ENCODE measurements at places on chromosomes 5 and 9.

DNA sequence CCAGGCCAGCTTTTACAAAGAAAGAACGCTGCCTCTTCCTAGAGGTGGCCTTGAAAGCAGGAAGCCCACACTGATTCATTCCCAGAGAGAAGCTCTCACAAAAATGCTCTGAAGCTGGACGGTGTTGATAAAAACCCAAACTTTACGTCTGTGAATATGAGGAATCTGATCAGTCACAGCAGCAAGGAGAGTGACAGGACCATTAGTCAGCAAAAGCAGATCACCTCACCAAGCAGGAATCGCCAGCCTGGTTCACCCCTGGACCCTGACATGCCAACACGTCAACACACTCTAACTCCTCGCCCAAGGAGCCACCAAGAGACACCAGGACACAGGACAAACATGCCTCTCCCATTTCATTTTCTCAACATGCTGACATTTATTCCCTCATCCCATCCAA is 70.6 kb upstream of the ZNF622 start:
- no peak for DNase-seq

GRCh38 chr9:69458176-69458575 is 133.2 kb downstream of the ENTREP1 start:
- DNase-seq, result no peak

- no peak for DNase-seq
Observed at GRCh38 chr5:116340799-116341198, 233.8 kb downstream of the SEMA6A start.

DNA sequence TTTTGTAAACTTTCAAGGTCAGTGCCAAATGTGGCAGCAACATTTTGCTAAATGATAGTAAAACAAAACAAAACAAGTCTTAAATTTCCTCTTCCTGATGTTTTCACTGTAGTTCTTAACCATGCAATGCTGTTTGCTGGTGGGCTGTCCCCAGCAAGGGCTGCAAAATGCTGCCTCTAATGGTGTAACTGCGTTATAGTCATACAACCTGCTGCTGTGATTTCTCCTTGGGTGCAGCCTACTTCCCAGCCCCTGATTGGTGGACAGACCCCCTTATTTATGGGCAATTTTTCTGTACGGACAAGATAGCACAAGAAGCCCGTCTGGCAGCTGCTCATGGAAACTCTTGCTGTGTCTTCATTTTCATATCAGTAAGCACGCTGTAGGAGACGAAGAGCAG is 26.6 kb upstream of the PIP5K1B start:
- DNase-seq, result no peak

DNA sequence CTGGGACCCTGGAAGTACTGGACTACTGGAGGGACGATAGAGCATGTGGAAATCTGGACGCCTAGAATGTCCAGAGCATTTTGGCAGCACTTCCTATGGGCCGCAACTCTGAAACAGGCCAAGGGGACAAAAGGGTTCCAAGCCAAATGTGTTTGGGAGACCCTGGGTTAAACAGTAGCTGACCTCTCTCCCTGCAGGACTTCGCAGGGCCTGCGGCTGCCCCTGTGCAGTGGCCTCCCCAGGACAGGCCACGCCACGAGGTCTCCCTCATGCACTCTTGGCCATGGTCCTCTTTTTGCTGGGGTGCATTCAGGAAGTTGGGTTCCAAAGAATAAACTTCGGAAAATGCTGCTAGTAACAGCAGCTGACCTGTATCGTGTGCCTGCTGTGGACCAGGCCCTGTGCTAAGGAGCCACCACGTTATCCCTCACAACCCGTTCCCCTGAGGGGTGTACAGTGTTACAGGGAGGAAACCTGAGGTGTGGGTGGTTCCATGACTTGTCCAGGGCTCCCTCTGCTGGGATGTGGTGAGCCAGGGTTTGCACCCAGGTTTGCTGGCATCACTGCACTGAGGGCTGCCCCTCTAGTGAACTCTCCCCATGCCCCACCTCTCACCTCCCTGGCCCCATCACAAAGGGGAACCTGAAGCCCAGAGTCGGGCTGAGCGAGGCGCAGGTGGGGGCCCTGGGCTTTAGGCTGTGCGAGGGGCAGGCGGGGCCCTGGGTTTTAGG is 79.4 kb downstream of the AMBP start:
- DNase-seq, result no peak

- DNase-seq, result no peak
Observed at GRCh38 chr9:120711354-120711753, 2.9 kb downstream of the MEGF9 start.

DNA sequence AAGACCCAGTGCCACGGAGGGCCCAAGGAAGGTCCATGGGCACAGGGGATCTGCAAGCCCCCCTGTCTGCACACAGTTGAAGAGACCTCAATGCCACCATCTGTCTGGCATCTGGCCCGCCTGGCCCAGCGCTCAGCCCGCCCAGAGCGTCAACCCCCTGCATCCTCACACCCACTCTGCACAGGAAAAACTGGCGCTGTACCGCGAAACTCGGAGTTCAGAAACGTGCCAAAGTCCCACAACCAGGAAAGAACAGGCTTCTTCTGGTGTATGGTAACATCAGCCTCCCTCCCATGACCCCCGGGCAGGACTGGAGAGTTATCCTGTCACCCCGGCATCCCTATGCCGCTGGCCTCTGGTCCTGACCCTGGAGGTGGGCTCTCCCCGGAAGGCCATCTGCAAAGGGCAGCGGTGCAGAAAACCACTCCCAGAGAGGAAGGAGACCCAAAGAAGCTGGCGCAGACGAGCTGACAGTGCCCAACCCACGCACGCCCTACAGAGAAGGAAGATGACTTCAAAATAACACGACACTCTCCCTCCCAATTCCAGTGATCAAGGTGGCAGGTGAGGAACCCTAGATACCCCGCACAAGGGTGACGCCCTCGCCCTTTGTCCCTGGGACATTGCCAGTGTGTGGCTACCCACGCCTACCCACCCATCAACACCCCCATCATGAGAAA is 18.9 kb downstream of the VAV2 start:
- DNase-seq, result no peak

DNA sequence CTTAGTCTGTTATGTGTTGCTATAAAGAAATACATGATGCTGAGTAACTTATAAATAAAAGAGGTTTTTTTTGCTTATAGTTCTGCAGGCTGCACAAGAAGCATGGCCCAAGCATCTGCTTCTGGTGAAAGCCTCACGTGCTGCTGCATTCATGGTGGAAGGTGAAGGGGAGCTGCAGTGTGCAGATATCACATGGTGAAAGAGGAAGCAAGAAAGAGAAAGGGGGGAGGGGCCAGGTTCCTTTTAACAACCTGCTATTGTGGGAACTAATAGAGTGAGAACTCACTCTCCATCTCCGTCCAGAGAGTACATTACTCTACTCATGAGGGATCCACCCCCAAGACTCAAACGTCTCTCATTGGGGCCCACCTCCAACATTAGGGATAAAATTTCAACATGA is 12.5 kb upstream of the PARP8 start:
- no peak for DNase-seq

GRCh38 chr9:126721564-126721981 is 83.3 kb upstream of the ZBTB43 start:
- DNase-seq, result no peak

DNA sequence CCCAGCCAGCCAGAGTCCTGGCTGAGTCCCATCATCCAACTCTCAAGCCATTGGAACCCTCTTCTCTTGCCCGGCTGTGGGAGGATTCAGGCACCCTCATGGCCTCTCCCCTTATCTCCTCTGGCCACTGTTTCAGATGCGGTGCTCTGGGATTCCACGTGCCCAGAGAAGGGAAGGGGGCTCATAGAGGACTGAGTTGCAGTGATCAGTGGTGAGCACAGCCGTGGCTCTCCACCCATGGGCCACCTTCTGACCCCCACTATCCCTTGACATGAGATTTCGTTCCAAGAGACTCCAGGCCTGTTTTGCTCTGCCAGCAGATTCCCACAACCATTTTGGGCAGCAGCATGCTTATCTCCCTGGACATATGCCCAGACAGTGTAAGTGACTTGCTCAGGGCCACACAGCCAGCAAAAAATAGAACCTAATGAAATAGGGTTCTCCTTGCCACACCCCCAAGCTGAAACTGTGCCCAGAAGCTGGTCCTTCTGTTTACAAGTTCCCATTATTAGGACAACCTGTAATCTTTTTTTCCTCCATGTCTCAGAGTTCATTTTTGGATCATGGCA is 2.7 kb downstream of the GPX3 start:
- DNase-seq, result no peak

DNA sequence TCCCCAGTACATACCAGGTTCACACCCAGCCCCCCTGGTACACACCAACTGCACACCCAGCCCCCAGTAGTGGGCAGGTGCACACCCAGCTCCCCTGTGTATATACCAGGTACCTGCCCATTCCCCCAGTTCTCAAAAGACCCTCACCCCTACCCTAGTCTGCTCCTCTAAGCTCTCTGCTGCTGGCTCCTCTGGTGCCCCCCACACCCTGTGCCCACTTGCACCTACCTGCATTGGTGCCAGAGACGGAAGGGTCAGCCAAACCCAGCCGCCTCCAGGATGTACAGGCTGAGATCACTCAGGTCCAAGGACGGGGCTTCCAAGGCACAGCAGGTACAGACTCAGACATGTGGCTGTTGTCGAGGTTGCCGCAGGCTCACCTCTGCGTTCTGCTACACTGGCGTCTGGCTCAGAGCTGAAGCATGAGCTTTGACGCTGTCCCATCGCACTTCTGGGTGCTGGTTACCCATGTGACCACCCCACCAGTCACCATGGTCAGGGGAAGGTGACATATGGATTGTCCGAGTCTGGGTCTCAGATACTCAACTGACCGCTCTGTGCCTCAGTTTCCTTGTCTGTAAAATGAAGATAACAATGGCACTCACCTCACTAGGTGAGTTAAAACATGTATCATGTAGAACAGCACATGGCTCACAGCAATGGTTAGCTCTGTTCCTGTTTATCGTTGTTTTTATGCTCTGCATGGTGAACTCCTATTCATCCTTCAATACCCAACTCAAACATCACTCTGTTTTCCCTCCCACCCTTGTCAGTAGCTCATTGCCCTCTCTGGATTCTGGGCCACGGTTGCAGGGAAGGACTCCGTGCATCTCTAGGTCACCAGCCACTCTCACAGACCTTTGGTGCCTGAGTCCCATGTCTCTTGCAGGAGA is 45.3 kb upstream of the SUSD3 start:
- no peak for DNase-seq

DNA sequence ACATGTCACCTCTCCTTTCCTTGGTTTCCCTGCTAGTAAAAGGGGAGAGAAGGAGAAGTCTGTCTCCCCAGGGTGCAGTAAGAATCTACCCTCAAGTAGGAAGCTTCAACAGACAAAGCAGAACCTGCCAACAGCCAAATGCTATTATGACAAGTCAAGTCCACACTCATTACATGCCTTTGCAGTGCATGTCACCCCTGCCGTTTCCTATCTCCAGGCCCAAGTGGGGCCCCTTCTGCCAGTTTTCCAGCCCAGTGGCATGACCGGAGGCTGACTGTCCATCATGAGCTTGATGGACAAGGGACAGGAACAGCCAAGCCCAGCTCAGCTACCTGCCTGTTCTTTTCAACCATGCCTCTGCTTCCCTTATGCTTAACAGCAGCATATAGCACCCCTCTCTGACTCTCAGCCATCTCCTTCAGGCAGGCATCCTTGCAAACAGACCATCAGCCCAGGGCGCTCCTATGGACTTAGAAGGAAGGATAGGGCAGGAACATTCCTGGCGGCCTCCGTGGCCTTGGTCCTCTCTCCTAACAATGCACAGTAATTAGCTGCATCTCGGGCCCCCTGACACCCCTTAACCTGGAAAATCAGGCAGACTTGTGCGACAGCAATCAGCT is 107.2 kb upstream of the RAD23B start:
- DNase-seq, result no peak

- DNase-seq, result no peak
Observed at GRCh38 chr5:142982821-142983200, 212.6 kb downstream of the ARHGAP26 start.

- DNase-seq, result no peak
Observed at GRCh38 chr9:115004545-115004944, 74.2 kb upstream of the TNFSF8 start.

DNA sequence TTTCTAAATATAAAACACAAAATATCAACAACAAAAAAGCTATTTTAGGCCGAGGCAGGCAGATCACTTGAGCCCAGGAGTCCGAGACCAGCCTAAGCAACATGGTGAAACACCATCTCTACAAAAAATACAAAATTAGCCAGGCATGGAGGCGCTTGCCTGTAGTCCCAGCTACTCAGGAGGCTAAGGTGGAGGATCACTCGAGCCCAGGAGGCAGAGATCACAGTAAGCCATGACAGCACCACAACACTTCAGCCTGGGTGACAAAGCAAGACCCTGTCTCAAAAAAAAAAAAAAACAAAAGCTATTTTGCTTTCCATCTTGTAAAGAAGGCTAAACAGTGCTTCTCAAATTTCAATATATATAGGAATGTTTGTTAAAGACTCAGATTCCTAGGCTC is 11.3 kb downstream of the C5orf15 start:
- DNase-seq, result no peak

- DNase-seq, result no peak
Observed at GRCh38 chr5:141850244-141850768, 27.9 kb downstream of the PCDH1 start.

DNA sequence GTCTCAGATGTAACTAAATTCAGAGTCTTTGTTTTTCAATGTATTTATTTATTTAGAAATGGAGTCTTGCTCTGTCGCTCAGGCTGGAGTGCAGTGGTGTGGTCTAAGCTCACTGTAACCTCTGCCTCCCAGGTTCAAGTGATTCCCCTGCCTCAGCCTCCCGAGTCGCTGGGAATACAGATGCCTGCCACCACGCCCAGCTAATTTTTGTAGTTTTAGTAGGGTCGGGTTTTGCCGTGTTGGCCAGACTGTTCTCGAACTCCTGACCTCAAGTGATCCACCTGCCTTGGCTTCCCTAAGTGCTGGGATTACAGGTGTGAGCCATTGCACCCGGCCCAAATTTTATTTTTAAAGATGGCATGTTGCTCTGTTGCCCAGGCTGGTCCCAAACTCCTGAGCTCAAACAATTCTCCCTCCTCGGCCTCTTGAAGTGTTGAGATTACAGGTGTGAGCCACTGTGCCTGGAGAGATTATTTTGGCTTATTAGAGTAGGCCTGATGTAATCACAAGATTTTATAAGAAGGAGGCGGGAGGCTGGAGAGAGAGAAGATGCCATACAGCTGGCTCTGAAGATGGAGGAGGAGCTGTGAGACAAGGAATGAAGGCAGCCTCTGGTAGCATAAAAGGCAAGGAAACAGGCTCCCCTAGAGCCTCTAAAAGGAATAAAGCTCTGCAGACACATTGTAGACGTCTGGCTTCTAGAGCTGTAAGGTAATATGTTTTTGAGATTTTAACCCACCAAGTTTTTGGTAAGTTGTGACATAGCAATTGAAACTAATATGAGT is 12.9 kb upstream of the KLF9 start:
- no peak for DNase-seq
